ENCODE measurements at places on chromosomes 2 and 18.

- DNase-seq = no peak
Measured at GRCh38 chr18:6255886-6256285, 158.8 kb downstream of the L3MBTL4 start.

DNA sequence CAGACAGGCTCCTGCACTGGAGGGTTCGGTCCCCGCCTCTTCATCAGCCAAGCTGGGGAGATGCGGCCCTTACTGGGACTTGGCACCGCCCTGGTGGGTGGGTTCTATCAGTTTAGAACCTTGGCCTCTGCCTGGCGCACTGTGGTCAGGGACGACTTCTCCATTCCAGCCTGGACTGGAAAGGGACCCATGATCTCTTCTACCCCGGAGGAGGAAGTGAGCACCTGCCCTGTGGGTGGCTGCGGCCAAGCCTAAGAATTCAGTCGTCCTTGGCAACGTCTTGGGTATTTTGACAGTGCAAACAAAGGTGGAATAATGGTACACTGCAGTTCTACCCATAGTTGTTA, 106.9 kb upstream of the CD302 start:
- peak; percentile 93 for DNase-seq

GRCh38 chr2:7016601-7017211, 99.5 kb downstream of the RNF144A start:
- DNase-seq = no peak

DNA sequence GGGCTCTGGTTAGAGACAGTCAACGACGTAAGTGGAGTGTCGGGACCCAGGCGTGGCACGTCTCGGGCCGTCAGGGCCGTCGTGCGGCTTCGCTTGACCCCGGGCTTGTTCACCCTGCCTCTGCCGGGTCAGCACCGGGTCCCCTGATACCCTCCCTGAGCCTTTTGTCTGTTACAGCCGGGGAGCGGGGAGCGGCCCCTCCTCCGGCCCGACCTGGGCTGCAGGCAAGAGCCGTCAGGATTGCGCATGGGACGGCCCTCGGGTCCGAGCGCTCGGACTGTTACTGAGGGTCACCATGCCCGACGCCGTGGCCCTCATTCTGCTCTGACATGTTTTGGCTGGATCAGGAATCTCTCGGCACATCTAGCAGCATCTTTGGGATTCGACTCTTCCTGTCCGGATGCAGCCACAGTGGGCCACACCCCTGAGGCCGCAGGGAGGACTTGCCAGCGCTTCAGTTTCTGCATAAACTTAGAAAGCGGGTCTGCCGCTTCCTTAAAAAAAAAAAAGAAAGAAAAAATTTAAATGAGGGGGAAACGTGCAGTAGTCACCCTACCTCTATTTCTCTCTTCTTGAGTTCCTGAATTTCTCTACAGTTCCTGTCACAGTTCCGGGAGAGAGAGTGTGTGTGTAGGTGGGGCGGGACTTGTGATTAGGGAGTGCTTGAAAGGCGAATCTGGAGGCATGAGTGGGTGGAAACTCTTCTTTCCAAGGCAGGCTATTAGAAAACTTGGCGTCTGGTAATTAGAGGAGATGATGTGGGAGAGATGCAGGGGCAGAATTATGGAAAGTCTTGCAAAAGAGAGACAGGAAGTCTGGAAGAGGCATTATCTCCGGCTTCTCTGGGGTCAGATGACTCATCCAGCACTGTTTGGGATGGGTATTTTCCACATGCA, 909 bp downstream of the TMEM87B start:
- DNase-seq = no peak

GRCh38 chr2:154256136-154256535, 384.4 kb downstream of the GALNT13 start:
- DNase-seq = no peak

DNA sequence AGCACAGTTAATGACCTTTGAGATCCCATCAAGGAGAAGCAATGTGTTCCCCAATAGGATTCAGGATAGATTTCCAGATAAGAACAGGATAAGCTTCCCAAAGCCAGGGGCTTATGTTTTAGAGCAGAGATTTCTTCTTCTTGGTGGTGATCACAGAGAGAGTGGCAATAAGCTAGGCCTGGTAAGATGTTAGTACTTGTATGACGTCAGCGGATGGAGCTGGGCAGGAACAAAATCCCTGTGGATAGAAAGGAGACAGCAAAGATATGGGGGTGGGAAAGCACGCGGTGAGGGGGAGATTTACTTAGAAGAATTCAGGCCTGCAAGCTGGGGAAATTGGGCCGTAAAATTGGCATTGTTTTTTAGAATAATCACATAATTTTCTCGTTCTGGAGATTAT, 323.0 kb downstream of the MTX2 start:
- no peak for DNase-seq

- no peak for DNase-seq
Measured at GRCh38 chr2:208501206-208501605, 94.6 kb downstream of the PTH2R start.

DNA sequence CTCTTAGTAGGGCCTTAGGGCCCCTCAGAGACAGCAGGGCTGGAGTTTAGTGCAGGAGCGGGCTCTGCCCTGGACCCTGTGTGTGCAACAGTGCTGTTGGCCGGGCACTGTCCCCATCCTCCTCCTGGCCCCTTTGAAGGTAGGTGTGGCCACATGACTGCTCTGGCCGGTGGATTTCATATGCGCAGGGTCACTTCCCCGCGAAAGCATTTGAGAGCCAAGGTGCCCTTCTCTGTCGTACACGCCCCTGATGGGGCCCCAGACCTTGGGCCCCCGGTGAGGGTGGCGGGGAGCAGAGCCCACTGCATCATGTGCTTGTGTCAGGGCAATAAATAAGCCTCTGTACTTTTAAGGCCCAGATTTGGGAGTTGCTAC, 15.5 kb downstream of the TMEM177 start:
- no peak for DNase-seq

- DNase-seq = no peak
Measured at GRCh38 chr2:168889635-168890005, 610 bp downstream of the SPC25 start.

DNA sequence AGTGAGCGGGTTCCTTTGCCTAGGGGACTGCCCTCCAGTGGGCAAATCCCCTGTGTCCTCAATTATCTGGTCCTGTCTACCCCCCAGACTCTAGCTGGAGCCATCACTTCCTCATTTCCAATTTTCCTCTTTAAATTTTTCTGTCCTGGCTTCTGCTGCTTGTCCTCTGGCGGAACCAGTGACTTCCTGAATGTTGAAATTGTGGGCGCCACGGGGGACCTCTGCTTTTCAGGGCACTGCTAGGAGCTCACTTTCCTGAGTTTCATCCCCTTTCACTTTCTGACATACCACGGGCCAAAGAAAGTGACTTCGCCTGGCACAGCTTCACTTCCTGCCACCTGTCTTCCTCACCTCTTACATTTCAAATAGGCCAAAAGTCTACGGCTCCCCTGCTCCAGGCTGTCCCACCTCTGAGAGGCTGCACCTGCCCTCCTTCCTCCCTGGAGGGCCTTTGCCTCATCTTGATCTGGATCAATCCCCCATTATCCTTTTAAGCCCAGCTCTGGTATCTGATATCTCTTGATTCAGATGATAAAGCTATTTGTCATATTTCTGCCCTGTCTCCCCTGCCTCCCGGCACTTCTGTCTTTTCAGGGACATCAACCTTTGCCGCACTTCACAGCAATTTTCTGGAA, 1.4 kb upstream of the MARCO start:
- DNase-seq = no peak

GRCh38 chr2:193818801-193819499, 1624.2 kb upstream of the TMEFF2 start:
- DNase-seq = no peak

DNA sequence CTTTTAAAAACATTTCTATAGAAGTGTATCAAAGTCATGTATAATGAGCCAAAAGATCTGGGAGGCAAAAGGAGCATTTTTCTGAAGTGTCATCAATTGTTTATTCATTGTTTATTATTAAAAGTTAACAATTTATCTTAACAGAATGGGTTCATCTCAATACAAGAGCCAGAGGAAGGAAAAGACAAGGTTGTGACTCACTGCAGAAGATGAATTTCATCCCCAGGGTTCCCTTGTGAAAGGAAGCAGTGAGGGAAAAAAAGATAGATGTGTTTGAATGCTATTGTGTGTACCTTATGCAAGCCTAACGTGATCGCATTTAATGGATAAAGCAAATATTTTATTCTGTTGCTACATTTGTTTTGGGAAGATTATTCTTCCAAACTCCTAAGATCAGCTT, 286.3 kb downstream of the PIEZO2 start:
- no peak for DNase-seq

GRCh38 chr2:73163483-73164367, 38.6 kb upstream of the NOTO start:
- peak; percentile 39 for DNase-seq

GRCh38 chr18:63511285-63511684, 30.9 kb upstream of the SERPINB12 start:
- DNase-seq = no peak

GRCh38 chr2:235265348-235265965, 228.4 kb upstream of the AGAP1 start:
- DNase-seq = no peak

- no peak for DNase-seq
Measured at GRCh38 chr18:49974079-49974478, 160.7 kb upstream of the ACAA2 start.

DNA sequence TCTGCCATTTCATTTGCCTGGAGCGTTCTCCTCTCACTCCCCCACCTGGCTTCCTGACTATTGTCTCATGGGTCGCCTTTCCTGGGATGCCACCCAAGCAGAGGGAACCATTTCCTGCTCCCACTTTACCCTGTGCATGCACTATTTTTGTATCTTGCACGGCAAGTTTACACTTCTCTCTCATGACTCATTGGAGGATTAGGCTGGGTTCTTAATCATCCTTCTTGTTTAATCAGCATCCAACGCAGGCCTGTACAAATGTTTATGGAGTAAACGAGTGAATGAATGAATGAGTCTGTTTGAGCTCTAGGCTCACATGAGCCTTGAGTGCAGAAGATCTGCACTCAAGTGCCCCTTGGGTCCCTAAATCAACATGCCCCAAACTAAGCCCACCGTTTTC, 3.8 kb upstream of the ARHGAP25 start:
- no peak for DNase-seq

GRCh38 chr18:58947136-58947732, 82.6 kb downstream of the ZNF532 start:
- no peak for DNase-seq

- no peak for DNase-seq
Measured at GRCh38 chr2:233210843-233211547, 40.5 kb upstream of the ATG16L1 start.

GRCh38 chr2:63651861-63652651, 63.3 kb downstream of the MDH1 start:
- no peak for DNase-seq

DNA sequence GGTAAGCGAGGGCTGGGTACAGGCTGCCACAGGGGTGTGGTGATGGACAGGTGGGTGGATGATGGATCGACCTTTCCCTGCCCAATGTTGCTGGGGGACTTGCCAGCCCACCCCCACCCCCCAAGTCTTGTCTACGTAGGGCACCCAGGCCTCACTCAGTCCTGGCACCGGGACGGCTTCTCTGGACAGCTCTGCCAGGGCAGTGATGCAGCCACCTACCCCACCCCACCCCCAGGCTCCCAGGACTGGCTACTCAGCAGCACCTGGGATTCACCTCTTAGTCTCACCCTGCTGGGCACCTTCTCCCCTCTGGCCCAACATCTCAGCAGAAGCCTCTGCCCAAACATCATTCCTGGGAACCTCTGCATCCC, 55.7 kb downstream of the ANKMY1 start:
- no peak for DNase-seq

DNA sequence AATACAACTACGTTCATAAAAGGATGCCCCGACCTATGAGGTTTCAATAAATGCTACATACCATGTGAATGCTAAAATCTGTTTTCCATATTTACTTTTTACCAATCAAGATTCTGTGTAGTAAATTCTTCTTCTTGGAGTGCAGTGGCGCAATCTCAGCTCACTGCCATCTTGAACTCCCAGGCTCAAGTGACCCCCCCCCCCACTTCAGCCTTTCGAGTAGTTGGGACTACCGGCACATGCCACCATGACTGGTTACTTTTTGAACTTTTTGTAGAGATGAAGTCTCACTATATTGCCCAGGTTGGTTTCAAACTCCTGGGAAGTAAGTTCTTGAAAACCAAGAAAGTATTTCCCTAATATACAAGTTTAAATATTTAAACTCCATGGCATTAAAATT, 14.4 kb upstream of the USP34 start:
- no peak for DNase-seq

DNA sequence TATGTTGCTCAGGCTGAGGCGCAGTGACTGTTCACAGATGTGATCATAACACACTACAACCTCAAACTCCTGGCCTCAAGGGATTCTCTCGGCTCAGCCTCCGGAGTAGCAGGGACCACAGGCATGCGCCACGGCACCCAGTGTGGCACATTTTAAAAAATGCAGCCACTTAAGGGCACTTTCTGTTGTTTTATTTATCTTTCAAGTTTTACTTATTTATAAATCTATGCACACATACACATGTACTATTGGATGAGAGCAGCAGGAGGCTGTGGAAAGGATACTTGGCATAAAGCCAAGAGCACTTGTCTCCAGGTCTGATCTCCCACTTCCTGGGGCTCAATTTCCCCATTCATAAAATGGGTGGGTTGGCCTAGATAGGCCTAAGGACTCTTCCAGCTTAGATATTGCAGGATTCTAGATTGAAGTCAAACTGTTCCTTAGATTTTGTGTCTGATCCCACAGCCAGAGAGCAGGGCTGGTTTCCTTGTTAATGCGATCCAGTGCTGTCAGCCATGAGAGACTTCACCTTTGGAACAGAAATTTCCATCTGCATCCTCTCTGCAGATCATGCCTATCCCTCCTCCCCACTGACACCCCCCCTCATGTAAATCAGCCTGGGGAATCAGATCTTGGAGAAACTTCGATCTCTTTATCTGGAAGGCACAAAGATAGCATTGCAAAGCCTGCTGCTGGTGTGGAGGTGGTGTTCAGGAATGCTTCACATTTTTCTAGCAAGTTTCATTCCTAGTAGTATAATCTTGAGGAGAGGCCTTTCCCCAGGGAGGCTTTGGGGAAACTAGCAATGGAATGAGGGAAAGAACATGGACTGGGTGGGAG, 24.7 kb downstream of the PCBP1 start:
- DNase-seq = no peak

DNA sequence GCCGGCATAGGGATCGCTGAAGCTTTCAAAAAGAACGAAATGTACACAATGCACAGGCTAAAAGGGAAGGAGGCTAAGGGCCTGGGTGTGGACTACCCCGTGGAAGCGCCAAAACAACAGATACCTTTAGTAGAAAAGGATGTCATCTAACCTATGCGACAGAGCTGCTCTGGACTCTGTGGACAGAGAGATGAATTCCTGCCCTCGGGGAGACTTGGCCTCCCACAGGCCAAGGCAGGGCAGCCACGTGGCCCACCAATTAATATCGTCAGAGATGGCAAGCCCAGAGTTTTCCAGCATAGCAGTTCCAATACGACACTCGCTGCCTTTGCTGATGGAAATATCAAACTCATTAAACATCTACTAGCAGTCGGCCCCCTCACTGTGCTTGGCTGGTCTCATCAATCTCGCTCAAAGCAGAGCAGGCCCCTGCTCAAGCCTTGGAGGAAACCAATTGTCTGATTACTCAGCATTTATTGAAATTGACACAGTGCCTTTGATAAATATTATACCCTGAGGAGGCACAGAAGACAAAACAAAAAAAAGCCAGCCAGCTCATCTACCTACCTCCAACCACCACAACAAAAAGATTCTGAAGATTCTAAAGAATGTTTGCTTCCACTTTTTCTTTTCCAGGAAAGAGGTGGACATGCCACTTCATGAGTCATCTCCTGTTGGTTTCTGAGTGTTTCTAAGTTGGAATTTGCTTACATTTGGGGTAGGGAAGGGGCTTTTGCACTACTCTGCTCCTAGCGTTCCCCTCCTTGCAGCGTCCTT, 79.0 kb upstream of the ACAA2 start:
- no peak for DNase-seq

- DNase-seq = no peak
Measured at GRCh38 chr2:43018179-43019024, 208.0 kb downstream of the ZFP36L2 start.

Data from stimulated activated naive B cell treated with anti-CD40 and anti-IgM and Interleukin-4, amounts not matched to agents 10 μg/mL and 1 μg/mL and 100 μg/mL, for 72 hours (primary cell).